ENCODE measurements at places on chromosomes 16 and 17. TPM values are rescaled to one million over a fixed set of nuclear protein-coding genes. Genes with fewer than 3 reads are reported as not detected.

GRCh38 chr17:81558941-81559806 lies 7.0 kb upstream of the FAAP100 start:
- no peak for DNase-seq

The PLEKHG4 gene
- 3.1 TPM for total RNA-seq

DNA sequence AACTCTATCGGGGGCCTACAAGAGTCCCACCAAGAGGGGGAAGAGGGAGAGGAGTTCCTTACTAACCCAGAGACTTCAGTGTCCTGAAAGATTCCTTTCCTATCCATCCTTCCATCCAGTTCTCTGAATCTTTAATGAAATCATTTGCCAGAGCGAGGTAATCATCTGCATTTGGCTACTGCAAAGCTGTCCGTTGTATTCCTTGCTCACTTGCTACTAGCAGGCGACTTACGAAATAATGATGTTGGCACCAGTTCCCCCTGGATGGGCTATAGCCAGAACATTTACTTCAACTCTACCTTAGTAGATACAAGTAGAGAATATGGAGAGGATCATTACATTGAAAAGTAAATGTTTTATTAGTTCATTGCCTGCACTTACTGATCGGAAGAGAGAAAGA lies 70.0 kb downstream of the CDK12 start:
- DNase-seq: no peak

DNA sequence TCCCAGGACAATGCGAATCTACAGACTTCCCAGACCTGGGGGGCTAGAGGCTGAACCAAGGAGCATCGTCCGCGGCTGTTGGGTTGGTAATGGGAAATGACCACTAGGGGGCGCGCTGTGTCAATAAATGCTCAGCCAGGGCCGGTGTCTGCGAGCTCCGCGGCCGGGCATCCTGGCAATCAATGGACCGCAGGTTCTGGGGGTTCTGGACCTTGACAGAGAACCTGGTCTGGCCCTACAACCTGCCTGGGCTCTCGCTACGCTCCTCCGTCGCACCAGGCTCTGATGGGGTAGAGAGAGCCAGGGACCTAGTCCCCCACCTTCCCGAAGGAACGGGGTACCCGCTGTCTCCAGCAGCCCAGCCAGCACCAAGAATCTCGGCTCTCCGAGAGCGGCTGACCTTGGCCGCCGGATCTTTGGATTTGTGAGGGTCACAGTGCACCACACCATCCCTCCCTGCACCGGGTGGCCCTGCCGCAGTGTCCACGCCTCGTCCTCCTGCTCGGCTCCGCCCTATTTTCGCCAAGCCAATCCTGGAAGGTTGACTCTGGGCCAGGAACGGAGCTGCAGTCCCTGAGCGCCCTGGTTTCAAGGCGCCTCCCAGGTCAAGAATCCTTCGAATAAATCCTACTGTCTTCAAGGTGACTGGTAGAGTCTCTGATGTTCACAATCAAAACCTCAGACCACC lies 20.4 kb upstream of the BEAN1 start:
- DNase-seq: peak; percentile 62

The PRSS33 gene
- total RNA-seq: not detected

The EMP2 gene
- 84.7 TPM for total RNA-seq

GRCh38 chr17:2064980-2065785 lies 10.3 kb downstream of the HIC1 start:
- DNase-seq: no peak

GRCh38 chr16:53619235-53619634 lies 84.4 kb downstream of the RPGRIP1L start:
- DNase-seq: no peak

GRCh38 chr17:5254903-5255521 lies 20.4 kb upstream of the SCIMP start:
- DNase-seq: no peak

GRCh38 chr17:20982589-20983358 lies 60.0 kb downstream of the USP22 start:
- no peak for DNase-seq

GRCh38 chr16:11236461-11237254 lies 19.3 kb downstream of the SOCS1 start:
- no peak for DNase-seq

DNA sequence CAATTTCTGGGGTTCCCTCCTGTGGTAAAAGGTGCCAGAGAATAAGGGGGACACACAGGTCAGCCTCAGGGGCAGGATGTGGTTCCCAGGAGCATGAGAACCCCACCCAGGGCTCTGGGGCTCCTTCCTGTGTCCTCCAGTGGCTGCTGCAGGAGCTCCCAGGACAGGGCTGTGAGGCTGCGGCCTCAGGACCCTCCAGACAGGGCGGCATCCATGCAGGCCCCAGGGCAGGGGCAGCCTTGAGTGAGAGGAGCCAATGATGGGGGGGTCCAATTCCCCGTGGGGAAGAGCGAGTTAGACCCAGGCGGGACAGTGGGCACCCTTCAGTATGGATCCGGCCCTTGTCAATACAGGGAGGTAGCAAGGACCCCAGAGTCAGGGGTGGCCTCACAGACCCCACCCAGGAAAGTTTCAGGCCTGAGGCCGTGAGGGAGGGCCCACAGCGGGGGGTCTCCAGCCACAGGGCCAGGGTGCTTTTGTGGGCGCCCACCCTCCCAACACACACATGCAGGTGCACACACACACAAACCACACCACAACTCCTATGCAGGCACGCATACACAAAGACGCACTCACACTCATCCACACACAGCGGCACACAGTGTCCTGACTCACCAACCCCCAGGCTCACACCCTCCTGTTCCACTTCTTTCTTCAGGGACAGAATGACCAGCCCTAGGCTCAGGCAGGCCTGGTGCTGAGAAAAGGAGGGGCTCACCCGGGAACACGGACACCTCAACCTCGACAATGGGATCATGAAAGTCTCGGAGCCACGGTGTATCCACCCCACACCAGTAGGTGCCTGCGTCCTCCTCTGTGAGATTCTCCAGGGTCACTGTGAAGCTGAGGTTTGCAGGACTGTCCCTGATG lies 1.8 kb downstream of the CD300C start:
- no peak for DNase-seq

GRCh38 chr17:40022961-40023541 lies 7.8 kb downstream of the CSF3 start:
- no peak for DNase-seq

DNA sequence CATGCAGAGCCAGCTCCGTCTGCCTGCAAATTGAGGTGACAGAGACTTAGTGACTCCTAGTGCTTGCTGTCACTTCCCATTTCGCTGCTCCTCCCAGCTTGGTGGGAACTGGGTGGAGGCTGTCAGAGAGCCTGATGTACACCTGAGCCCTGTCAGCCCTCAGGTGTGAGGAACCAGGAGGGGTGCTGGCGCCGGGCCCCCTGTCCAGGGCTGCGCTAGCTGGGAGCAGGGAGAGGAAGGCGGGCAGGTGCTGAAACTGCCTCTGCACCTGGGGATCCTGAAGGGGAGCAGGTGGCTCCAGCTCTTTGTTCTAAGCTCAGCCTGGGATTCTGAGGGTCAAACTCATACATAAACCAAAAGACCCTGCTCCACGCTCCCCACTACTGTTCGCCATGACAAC lies 10.8 kb upstream of the WSCD1 start:
- DNase-seq: no peak

The MSLN gene
- total RNA-seq: 1.3 TPM

DNA sequence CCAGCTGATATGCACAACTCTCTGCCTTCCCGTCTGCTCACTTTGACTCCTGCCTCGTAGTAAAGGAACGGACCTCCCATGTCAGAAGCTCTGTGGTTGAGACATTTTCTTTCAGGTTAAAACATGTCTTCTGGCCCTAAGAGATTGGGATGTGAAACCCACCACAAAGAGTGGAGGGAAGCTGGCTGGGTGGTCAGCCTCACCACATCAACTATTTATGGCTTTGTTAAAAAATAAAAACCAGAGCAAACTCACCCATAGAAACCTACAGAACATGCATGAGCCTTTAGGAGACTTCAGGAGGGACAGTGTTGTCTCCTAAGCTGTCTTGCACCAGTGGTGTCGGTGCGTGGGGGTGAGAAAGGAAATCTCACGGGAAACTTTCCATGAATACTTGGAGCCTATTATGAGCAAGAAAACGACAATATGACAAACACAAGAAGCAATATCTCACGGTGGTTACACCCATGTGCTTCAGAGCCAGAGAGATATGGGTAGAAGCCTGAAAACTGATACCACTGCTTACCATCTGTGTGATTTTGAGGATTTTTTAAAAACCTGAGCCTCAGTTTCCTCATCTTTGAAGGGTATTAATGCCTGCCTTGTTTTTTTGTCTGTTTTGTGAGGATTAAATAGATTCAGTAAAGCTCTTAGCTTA lies 61.7 kb upstream of the XYLT1 start:
- DNase-seq: no peak

DNA sequence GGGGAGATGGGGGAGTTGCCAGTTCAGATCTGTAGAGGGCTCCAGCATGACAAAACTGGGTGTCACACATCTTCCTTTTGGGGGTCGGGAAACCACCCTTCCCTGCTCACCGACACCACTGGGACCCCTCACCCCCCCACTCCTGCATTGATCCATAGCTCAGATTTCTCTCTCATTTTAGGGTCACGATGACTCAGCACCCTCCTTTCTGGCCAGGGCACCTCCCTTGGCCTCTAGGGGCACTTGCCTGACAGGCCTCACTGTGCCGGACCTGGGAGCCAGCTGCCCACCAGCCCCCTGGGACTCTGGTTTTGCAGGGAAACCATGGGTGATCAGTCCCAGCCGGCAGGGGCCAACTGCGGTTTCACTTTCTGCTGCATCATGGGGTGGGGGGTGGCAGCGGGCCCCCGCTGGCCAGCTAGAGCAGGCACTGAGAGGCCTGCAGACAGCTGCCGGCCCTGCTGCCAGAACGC lies 239.4 kb downstream of the MRTFB start:
- DNase-seq: no peak

DNA sequence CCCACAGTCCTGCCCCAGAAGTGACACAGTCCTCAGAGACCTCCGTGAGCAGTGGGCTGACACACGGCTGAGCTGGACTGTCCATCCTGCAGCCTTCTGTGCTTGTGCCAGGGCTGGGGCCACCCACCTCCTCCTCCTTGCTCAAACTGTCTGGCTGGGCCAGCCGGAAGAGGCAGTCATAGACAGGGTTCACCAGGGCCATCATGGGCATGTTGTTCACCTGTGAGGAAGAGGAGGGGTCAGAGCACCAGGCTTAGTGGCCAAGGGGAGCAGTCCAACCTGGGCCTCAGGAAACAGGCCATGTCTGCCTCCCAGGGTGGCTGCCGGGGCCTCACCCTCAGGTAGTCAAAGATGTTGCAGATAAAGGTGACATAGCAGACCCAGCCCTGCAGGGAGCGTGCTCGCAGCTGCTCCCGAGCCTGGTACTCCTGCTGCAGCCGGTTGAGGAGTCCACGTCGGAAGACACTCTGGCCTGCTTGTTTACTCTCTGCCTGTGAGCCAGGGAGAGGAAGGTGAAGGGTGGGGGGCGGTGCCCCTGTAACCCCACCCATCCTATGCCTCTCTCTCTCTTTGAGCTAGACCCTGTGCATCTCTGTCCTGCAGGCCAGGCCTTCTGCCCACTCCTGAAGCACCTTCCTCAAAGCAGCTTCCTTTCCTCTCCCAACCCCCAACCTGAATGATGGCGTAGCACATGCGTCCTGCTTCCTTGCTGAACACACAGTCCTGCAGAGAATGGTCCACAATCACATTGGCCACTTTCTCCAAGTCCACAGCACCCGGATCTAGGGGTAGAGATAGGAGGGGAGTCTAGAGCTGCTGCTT lies 3.4 kb downstream of the MIF4GD start:
- no peak for DNase-seq

DNA sequence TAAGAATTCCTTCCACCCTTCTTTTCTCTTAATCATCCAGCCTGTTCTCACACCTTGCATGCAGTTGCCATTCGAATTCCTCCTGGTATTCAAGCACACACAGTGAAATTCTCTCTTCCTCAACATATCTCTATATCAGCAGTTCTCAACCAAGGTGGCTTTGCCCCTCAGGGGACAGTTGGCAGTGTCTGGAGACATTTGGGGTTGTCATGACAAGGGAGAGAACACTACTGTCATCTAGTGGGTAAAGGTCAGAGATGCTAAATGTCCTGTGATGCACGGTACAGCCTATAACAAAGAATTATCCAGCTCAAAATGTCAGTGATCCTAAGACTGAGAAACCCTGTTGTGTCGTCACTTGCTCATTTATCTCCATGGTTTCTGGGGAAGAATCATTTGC lies 94.8 kb upstream of the CPHXL start:
- DNase-seq: no peak

The GDPD1 gene
- 2.0 TPM for total RNA-seq

GRCh38 chr17:40122136-40122998 lies 596 bp downstream of the MSL1 start:
- no peak for DNase-seq

GRCh38 chr16:77739559-77739892 lies 17.2 kb downstream of the NUDT7 start:
- DNase-seq: no peak

DNA sequence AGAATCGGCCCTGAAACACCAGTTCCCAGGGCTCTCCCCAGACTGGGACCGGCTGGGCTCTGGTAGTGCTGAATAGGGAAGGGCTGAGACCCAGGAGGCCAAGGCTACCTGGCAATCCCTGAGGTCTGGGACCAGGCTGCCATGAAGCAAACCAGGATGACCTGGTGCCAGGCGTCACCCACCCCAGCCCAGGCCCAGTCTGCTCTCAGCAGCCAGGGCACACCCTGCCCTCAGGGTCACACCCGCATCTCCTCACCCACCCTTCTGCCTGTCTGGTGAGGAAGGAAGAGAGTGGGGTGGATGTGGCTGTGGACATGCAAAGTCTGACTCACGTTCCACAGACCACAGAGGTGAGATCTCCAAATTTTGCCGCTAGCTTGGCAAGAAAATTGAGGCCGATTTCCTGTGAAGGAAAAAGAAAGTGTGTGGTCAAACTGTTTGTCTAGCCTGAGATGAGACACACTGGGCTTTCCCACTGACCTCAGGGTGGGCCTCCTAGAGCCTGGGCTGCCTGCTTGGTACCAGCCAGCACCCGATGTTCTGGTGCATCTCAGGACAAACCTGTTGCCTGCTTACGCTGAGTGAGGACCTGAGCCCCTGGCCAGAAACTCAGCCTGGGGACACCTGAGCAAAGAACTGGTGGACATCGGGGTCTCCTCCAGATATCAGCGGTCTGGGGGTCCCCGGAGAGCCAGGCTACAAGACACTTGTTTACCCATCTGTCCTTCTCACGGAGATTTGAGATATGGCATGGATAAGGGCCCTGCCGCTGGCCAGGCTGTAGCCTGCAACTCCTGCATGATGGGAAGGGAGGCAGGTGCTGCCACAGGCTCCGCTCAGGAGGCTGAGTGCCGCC lies 6.3 kb upstream of the RAB37 start:
- no peak for DNase-seq

The NPIPB9 gene
- total RNA-seq: 3.0 TPM

DNA sequence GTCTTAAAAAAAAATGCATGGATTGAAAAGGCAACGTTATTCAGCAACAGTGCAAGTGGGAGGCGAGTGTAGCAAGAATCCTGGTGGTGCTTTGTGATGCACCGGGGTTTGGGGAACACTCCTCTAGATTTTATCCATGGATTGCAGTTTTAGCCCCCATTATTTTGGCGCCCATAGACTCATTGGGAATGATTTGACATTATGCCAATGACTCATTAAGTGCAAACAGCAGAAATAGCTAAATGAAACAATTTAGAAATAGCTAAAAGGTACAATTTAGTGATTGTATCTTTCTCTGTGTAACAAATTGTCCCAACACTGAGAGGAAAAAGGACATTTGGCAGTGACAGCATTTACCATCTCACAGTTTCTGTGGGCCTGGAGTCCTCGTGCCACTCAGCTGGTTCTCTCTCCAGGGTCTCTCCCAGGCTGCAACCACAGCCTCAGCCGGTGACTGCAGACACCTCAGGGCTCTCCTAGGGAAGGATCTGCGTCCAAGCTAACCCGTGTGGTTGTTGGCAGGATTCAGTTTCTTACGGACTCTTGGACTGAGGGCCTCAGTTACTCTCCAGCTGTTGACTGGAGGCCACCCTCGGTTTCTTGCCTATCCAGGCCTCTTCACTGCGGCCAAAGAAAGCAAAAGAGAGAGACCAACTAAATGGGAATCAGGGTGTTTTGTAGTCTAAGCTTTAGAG lies 398.7 kb downstream of the SNX29 start:
- no peak for DNase-seq
